Activated T-cell treated with anti-CD3 and anti-CD28 coated beads for 1 hour (primary cell): ENCODE measurements at places on chromosomes 5 and 9.

DNA sequence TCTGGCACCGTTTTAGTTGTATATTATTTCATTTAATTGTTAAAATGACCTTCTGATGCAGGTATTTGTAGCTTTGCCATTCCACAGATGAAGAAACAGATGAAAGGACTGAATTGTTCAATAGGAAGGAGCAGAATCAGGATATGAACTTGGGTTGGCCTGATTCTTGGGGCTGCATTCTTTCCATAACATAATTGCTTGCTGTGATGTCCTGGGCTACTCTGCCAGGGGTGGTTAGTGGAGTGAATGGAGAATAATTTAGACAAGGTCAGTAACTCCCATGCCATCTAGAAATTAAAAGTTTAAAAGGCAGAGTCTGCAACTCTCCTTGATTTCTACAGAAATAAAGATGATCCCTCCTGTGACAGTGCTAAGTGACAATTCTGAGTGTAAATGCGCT, 15.9 kb downstream of the TLR4 start:
- DNase-seq, result no peak

DNA sequence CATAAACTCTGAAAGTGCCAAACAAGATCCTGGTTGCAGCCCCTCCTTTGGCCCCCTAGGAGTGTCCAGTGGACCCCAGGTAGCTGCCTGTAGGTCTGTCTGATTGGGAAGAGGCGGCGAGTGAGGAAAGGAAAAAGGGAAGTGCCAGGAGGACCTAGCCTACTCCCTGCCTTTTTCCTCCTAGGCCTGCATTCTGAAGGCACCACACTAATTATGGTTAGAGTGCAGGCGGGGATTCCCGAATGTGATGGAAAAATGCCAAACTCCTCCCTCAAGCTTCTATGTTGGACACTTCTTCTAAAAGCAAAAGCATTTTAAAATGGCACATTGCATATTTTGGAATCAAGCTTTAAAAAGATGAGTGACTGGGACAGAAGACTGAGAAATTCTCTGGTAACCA, 83.2 kb upstream of the SMIM15 start:
- no peak for DNase-seq

GRCh38 chr9:27386571-27387091, 89.7 kb upstream of the EQTN start:
- no peak for DNase-seq

DNA sequence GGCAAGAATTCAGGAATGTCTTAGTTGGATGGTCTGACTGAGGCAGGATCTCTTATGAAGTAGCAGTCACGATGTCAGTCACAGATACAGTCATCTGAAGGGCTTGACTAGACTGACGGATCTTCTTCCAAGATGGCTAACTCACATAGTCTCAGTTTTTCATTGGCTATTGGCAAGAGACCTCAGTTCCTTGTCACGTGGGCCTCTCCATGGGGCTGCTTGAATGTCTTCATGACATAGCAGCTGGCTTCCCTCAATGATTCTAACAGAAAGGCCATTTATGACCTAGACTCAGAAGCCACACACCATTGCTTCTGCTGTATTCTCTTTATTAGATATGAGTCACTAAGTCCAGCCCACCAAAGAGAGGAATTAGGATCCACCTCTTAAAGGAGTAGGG, 4.7 kb downstream of the APC start:
- DNase-seq, result no peak

- no peak for DNase-seq
These were observed 145.3 kb downstream of the PLK2 start for GRCh38 chr5:58314356-58315210.

- DNase-seq, result no peak
These were observed 14.8 kb downstream of the IL9 start for GRCh38 chr5:135880801-135881200.

DNA sequence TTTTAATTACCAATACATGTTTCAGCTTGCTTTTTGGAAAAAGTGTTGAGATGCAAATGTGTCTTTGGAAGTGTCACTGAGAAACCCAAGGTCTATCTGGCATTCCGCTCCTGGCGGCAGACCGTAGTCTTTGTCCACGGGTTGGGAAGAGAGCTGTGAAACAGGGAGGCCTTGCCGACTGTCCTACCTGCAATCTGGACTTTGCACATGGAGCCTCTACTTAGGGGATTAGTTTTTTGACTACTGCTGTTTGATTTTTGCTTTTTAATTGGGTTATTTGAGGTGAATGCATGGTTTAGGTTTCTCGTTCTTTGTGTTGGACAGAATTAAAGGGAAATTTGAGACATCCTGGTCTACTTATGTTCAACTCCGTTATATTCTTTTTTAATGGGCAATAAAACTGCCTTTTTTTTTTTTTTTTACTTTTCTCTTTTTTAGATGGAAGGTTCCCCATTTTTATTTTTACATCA, 25.7 kb downstream of the TRIO start:
- DNase-seq, result no peak

GRCh38 chr9:114015607-114016006, 62.5 kb downstream of the AMBP start:
- no peak for DNase-seq

DNA sequence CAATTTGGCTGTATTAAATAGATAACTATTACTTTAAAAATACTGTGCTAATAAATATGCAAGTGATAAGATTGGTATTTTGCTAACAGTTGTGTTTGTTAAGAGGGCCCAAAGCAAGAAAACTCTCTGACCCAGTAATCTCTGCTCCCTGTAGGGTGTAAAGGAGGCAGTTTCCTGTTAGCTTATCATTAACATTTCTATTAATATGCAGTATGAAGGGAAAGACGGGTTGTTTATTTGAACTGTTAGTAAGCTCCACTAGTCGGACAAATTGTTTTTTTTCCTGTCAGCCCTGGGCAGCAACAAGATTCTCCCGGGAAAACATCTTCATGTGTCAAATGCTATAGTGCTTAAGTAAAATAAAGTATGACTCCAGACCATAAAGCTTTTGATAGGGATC, 35.6 kb downstream of the ERP44 start:
- DNase-seq, result no peak

DNA sequence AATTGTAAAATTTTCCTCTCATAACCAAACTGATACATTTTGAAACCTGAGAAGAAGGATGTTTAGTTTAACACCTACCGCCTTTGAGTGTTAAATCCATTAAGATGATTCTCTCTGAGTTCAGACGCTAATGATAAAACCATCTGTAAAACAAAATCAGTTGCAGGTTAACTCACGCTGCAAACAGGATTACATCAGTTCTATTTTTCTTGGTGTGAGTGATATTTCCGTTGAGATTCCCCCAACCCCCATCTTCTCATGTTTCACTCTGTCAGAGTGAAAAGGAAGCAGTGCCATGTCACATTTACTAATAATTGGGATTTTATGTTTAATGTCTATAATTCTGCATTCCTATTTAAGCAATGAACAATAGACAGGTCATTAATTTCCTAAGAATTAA, 146.5 kb downstream of the FANCC start:
- no peak for DNase-seq

DNA sequence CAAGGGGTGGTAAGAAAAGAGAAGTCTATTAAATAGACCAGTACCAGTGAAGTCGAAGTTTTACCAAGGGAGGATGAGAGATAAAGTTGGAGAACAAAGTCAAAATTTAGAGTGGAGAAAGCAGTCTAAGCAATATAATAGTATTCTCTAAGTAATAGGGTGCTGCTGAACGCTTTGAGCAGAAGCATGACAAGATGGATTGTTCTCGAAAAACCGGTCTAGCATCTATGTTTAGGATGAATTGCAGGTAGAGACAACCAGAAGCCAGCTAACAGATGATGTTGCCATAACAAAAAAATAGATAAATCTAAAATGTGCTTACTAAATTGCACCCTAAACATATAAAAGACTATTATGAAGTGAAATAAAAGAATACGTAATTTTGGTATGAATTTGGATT, 237.0 kb downstream of the PRELID2 start:
- DNase-seq, result no peak

GRCh38 chr9:114252394-114252793, 70.5 kb upstream of the ORM1 start:
- no peak for DNase-seq

- no peak for DNase-seq
These were observed 603.6 kb downstream of the IRX1 start for GRCh38 chr5:4199049-4199841.

DNA sequence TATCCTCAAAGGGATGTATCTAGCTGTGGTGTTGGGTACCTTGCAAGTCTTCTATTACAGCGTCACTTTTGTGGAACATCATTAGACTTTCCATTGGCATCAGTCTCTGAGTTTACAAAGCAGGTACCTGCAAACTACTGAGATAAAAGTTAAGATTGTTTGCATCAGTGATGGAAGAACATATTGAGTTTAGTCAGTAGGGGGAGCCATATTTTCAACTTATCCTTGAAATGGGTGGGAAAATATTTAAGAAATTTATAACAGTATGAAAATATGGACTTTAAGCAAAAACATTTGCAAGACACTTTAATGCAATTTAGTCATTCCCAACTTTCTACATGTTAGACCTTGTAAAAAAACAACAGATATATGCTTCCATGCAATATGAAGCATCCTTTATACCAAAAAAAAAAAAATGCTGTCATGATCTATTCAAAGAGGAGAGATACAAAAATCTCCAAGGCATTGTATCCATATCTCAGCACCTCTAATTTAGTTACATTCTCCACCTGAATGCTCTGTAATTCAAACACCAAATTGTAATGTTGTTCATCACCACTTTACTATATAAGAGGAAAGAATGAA, 98.6 kb upstream of the ADAMTS19 start:
- no peak for DNase-seq

- DNase-seq, result no peak
These were observed 51.0 kb downstream of the COL27A1 start for GRCh38 chr9:114206221-114206789.

DNA sequence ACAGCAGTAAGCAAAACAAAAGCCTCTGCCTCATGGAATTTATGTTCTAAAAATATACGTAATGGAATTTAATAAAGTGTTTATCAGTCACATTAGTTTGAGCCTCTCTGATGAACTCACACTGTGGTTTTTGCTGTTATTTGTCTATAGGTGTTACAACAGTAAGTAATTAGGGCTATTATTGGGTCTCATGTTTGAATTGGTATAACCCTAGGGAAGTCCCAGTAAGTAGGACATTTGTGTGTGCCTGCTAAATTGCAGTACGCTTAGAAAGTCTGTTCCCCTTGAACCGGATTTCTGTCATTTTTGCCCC, 197.6 kb downstream of the NR3C1 start:
- no peak for DNase-seq

GRCh38 chr5:81787474-81788242, 36.8 kb upstream of the SSBP2 start:
- no peak for DNase-seq

- DNase-seq, result no peak
These were observed 101.1 kb upstream of the MEF2C start for GRCh38 chr5:88984040-88984439.

DNA sequence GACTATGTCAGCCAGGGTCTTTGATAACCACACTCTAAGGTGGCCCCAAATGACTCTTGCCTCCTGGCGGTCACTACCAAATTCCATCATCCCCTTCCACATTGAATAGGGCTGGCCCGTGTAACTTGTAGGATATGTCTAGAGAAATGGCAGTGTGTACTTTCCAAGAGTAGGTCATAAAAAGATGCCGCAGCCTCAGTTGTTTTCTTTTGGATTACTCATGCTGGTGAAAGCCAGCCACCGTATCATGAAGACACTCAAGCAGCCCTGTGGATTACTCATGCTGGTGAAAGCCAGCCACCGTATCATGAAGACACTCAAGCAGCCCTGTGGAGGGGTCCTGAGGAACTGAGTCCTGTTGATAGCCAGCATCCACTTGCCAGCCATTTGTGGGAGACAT, 172.0 kb upstream of the TBC1D2 start:
- no peak for DNase-seq

GRCh38 chr5:111942201-111942600, 185.2 kb upstream of the NREP start:
- no peak for DNase-seq

DNA sequence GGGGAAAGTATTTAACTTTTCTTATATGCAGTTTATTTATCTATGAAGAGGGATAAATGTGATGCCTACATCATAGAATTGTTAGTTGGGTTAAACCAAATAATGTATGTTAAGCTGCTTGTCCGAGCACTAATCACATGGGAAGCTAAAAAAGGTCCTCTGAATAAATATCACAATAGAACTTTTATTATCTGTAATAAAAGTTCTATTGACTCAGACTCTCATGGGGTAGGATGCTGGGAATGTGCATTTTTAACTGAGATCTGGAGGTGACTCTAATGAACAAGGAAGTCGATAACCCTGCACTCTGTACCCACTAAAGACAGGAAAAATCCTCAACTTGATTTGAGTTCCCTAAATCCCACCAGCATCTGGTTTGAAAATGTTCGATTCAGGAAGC, 205.9 kb upstream of the IL12B start:
- no peak for DNase-seq

- no peak for DNase-seq
These were observed 27.6 kb upstream of the HMCN2 start for GRCh38 chr9:130237763-130238524.

DNA sequence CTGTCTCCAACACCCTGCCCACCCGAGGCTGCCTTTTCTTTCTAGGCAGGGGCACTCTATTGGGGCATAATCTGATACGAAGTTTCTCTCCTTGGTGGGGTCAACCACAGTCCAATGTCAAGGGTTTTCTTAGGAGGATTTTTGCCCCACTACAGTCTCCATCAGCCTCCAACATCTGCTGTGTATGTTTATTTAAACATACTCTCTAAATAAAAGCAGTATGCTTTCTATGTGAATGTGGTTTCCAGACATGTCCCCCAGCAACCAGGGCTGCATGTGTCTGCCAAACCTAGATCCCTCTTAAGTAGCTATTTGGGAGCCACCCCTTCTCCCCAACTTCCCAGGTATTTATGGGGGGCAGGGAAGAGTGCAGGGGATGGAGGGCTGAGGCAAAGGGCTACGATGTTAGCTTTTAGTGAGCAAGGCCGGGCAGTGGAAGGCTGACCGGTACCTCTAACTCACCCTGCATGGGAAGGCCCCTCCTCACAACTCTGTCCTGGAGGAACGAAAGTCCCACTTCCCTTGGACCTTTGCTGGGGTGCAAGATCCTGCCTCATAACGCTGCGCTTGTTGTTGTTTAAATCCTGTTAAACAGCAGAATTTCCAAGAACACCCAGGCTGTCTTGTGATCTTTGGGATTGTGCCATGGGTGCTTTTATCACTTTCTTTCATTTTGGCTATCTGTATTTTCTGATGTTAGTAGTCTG, 75.4 kb downstream of the NREP start:
- no peak for DNase-seq

DNA sequence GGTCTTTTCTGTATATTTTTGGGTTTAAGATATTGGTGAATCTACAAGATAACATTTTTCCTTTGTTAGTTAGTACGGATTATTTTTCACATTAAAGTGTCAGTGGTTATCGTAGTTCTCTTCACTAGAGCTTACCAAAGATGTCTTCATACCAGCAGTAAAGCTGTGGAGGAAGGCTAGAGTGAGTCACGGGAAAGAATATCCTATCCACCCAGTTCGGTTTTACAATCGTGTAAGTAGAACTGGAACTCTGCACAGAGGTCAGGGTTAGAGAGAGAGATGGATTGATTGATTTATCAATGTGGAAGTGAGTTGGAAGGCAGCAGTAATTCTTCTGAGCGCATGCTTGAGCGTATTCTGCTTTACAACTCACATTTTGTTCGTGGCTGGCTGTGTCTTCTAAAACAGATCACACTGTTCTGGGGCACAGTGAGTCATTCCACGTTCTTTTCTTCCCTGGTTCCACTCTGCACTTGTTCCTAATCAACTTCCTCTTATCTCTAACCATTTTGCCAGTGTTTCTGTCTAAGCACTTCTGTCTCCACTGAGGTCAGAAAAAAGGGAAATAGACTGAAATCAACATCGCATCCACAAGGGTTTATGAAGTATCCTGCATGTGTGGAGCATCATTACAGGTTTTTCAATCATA, 86.5 kb upstream of the ARRDC3 start:
- no peak for DNase-seq

GRCh38 chr5:154071799-154072413, 33.1 kb downstream of the MFAP3 start:
- no peak for DNase-seq
